Osteocyte (in vitro differentiated cells): ENCODE measurements at places on chromosomes 7 and 10.

GRCh38 chr7:36784991-36785940, 61.0 kb upstream of the AOAH start:
- DNase-seq = no peak

DNA sequence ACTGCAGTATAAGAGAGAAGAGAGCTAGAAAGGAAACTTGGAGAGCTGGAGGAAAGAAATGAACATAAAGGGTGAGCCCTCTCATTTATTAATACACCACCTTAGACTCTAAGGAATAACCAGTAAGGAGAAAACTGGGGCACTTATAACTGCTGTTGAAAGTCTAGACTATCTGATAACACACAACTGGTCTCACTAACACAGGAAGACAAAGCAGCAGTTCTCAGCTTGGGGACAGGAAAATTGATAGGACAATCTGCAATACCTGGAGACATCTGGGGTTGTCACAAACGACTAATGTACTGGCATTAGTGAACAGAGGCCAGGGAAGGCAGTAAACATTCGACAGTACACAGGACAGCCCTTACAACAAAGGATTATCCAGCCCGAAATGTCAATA, 6.8 kb downstream of the ELMO1 start:
- DNase-seq = no peak

DNA sequence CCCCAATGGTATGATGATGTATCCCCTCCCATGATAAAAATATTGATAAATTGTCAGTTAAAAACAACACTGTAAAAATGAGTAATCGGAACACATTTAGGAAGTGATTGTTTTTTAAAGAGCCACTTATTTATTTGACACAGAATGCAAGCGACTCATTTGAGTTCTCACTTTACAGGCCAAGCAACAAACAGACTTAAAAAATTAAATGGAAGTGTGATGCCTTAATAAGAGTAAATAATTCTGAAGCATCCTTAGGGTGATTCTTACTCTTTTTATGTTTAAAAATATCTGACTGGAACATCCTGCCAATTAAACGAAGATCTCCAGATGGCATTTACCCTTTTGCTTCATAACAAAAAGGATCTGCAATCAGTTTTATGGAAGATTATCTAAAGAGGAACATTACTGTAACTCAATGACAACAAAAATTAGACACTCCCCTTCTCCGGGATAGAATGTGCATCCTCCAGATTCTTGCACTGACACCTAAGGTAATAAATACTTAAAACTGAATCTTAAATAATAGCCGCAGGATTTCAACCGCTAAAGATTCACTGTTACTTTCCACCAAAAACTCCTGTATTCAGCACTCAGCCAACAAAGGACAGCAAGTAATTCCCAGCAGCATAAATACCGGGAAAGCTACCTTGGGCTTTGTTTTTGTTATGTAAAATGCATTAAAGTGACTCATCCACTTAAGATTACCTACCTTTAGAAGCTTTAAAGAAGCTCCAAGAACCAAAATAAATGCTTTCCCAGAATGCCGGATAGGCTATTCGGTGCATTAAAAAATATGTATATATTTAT, 1.7 kb downstream of the CACNA2D1 start:
- DNase-seq = no peak

GRCh38 chr7:115980159-115980558, 50.4 kb downstream of the TFEC start:
- no peak for DNase-seq
